SHP77 treated with DMSO at 0.1 percent for 48 hours (cell line): ENCODE measurements at places on chromosomes 6 and 20.

- DNase-seq, result no peak
These were observed 118.8 kb downstream of the FYN start for GRCh38 chr6:111754423-111754822.

DNA sequence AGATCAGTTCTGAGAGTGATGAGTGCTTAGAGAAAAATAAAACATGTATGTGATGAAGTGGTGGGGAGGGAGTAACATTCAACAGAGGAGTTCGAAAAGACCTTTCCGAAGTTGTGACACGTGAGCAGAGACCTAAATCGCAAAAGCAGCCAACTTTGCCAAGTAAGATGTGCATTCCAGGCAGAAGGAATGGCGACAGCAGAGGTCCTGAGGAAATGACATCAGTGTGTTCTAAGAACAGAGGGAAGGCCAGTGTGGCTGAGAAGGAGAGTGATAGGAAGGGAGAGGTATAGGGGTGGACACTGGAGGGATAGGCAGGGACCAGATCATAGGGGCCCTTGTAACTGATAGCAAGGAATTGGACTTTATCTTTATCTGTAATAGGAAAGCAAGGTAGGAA is 51.3 kb downstream of the ADAT2 start:
- no peak for DNase-seq

DNA sequence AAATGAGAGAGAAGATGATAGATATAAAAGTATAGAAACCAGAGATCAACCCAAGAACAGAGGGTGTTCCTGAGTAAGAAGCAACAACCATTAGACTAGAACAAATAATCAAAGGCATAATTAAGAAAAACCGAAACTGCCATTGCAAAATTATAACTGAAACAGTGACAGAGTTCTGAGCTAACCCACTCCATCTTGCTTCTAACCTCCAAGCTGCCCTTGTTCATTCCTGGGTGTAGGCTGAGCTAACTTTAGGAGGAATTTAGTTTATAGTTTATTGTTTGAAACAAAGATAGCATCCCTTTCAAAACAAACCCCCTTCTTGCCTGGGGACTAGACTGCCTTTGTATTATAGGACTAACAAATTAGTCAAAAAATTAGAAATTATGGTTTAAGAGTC is 56.1 kb upstream of the PRND start:
- DNase-seq, result no peak

DNA sequence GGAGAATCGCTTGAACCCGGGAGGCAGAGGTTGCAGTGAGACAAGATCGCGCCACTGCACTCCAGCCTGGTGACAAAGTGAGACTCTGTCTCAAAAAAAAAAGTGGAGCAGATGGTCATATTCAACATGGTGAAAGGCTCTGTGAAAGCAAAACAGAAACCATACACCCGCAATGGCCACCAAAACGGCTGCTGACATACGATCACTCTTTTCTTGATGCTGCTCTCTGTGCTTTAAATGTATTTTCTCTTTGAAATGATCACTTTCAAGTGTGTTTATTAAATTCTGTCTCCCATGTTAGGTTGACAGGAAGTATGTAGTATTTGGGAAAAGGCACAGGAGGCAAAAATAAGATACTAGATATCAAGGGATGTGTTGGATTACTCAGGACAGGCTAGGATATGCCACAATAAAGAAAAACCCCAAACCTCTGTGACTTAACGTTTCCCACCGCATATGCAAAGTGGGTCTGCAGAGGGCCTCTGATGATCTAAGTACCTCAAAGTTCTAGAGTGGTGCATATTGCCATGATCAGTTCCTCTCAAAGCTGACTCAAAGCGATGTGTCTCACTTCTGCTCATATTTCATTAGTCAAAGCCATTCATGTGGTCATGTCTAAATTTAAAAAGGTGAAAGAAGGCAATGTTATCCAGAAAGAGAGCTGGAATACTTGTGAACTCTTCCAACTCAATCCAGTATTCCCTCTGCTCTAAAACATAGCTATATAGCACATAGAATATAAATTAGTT is 155.1 kb upstream of the SOX4 start:
- DNase-seq, result no peak
